ENCODE measurements at places on chromosomes 4 and X.

DNA sequence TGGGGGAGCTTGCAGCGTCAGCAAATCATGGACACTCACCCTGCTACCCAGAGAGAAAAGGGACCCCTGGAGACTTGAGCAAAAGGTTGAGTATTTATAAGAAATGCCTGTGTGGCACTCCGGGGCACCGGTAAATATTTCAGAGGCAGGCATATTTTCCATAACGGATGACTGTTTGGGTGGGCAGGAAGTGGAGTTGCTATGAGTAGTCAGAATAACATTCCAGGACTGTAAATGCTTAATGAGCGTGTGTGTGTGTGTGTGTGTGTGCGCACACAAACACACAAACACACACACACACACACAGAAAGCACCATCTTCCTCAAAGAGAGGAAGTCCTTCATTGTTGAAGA lies 74.6 kb downstream of the MXRA5 start:
- peak; percentile 43 for DNase-seq

DNA sequence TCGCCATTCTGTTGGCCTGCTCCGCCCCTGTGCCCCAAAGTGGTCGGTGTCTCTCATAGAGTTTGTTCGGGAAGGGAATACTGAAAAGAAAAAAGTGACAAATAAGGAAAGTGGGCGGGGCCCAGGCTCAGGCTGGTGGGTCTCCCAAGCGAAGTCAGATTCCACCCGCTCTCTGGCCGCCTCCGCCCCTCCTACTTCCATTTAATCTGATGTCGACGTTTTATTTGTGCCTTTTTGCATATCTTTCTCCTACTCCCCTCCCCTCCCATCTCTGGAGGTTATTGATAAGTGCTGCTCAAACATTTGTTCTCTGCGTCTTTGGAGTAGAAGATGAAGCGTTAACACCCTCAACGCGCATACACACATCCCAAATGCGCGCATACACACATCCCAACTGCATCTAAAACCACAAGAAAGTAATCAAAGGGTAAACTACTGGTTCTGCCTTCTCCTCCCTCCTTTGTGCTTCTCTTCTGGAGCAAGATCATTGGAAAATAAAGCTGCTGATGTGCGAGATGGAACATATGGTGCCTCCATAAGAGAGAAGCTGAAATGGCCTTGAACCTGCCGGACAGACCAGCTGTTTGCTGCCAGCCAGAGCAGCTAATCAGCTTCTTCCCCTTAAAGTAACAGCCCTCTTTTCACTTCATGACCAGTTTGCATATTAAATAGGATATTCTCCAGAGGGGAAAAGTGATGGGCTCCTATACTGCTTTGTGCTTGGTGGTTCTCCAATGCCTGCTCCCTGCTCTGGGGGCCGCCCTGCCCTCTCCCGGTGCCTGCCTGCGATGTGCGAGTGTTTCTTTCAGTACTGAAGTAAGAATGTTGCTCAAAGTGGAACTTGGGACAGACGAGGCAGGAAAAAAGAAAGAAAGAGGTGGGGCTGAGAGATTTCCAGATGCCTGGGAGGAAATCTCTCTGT lies 3.1 kb downstream of the MAMLD1 start:
- DNase-seq: peak; percentile 2

DNA sequence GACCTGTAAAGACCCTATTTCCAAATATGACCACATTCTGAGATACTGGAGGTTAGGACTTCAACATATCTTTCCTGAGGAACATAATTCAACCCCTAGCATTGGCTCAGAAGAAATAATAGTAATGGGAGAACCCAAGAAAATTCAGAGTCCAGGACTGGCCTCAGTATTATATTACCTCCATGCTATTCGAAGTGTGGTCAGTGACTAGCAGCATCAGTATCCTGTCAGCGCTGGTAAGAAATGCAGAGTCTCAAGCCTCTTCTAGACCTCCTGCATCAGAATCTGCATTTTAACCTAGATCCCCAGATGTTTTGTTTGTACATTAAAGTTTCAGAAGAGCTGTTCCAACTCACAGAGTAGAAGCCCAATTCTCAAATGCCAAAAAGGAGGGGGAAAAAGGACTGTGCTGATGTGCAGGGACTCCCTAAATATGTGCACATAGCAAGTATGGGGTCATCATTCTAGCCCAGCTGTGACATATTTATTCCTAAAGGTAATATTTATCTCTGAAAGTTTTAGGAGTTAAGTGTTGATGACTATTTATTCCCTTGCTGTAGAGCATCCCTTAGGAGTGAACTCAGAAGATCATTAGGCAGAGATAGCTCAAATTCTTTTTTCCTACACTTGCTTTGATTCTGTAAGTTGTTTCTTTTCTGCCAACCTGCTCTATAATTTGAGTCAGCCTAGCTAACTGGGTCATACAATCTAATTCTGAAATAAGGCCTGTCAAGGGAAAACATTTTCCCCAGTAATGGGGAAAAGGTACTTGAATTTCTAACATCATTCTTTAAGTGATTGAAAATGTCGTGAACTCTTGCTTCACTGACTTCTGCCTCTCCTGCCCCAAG lies 361.9 kb downstream of the ARHGAP24 start:
- no peak for DNase-seq

DNA sequence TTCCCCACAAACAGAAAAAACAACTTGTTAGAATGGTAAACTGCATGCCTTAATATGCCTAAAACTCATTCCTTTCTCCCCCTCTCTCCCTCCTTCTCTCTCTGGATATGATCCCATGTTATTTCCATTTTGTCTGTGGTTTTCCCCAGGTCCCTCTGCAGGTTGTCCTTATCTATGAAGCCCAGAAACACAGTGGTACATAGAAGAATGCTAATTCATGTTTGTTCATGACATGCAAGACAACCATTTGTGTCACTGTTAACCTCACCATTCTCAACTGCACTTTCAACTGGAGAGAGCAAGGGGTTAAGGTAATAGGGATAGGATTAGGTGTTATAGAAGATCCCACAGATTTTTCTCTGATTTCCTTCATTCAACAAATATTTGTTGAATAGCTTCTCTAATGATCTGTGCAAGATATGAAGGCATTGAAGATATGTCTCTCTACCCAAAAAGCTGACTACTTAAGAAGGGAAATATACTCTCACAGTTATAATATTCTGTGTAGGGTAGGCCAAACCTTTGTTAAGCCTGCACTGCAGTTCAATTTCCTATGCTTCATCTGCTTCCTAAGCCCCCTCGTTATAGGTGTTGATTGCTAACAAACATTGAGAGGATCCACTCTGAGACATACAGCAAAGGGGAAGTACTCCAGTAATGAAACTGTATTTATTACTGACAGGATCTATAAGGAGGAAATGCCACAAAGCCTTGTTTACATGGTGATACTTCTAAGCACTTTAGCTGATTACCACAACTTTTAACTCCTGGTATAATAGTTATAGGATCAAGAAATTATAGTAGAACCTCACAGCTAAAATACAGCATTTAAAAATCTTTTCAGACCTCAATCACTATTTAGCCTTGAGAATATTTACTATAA lies 96.1 kb downstream of the FRYL start:
- no peak for DNase-seq

GRCh38 chr4:143348233-143349077 lies 11.8 kb downstream of the GAB1 start:
- no peak for DNase-seq

DNA sequence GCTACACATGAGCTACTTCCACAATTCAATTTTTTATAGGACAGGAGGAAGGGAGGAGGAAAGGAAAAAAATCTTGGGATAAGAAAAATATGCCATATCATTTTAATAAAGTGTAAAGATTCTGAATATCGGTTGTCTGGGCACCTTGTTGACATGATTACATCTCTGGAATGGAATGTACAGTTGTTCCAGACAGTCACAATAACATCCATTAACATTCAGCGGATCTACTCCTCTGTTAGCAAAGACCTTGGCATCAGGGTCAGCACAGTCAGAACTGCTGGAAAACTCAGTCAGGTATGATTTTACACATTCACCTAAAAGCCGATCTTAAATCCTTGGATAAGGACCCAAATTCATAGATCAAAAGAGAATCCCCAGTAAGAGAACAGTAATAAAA lies 85.4 kb upstream of the ARMCX2 start:
- DNase-seq: no peak

- DNase-seq: no peak
Observed at GRCh38 chr4:1577822-1578217, 106.3 kb downstream of the FAM53A start.

DNA sequence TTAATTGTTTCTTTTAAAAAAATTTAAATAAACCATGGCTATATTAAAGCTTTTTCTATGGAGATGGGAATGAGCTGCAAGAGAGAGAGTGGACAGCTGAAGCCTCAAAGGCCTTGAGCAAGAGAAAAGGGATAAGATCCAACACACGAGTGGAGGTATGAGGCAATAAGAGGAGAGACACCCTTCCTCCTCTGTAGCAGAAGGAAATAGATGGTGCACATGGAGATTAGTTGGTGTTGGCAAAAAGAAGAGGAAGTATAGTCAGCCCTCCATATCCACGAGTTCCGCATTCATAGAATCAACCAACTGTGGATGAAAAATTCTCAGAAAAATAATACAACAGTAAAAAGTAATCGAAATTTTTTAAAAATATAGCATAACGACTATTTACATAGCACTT lies 3.2 kb downstream of the CXorf38 start:
- DNase-seq: no peak

- DNase-seq: no peak
Observed at GRCh38 chrX:56994375-56995270, 718 bp downstream of the SPIN3 start.

DNA sequence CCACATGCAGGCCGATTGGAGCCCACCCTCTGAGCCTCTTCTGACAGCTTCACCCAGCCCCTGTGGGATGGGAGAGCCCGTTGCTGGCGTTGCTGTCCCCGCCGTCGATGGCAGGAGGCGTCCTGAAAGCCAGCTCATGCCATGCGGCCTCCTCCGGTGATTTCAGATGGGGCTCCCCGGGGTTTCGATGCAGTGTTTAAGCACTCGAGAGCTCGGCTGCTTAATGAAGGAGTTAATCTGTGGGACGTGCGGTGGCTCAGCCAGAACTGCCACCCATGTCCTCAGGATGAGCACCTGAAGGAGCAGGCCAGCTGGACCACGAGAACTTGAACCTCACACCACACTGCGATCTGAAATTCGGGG lies 95.6 kb downstream of the SORCS2 start:
- no peak for DNase-seq

DNA sequence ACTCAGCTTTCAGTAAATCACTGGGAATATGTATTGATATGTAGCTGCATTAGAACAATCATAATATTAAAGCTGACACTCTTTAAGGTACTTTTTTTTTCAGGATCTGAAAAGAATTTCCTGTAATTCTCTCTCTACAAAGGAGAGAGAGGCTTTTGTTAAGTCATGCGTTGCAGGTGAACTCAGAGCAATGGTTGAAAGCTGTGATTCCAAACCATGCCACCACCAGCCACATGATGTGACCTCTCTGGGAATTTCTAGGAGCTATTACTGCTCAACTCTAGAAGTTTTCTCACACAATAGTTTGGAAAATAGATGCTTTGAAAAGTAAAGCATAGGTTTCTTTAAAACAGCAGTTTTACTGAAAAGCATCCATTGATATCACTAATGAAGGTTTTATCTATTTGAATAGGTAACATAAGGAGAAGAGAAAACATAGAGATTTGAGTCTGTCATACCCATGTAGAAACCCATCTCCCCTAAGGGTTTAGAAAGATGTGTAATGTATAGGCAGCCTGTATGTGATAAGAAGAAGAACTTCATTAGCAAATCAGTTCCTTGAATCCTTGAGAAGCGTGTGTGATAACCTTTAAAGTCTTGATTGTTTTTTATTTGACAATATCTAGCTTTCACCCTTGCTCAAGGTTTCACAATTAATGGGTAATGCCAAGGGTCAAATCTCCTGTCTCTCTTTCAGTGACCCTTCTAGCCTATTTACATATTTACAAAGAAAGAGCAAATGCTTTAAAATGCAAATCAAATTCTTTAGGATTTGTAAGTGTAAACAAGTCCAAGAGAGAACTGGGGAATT lies 161.0 kb upstream of the ANKRD50 start:
- no peak for DNase-seq

- no peak for DNase-seq
Observed at GRCh38 chrX:36568946-36569345, 439.2 kb upstream of the FAM47C start.

DNA sequence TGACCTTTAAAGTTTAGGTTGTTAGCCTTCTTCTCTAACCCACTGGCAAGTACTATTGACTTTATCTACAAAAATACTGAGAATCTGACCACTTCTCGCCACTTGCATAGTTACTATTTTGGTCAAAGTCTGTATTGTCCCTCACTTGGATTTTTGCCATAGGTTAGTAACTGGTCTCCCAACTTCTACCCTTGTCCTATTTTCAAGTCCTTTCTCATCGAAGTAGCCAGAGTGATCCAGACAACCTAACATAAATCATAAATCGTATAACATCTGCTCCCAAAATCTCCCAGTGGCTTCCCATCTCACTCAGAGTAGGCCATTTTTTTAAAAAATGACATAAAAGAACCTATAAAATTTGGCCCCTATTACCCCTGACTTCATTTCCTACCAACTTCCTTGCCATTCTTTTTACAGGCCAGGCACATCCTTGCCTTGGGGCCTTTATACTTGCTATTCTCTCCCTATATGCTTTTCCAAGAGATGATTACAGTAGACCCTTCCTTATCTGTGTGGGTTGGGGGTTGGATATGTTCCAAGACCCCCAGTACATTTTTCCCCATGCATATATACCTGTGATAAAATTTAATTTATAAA lies 29.0 kb downstream of the WDFY3 start:
- DNase-seq: no peak

- DNase-seq: peak; percentile 13
Observed at GRCh38 chr4:138405934-138406567, 163.9 kb upstream of the SLC7A11 start.

- no peak for DNase-seq
Observed at GRCh38 chr4:10226756-10227155, 110.2 kb upstream of the WDR1 start.

DNA sequence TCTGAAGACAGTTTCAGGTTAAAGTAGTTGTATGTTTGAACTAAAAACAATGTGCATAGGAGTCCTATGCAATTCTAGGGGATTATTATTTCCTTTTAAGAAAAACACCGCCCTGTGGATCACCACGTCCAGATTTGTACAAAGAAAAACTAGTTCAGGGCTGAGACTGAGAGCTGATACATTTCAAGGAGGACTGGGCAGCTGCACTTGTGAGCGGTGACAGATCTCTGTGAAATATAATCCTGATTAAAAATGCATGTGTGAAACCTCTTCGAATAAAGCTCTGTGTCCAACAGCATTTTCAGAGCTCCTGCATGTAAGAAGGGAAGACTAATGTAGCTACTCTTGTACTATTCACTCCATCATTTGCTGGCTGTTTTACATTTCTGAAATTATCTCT lies 365.8 kb upstream of the PITX2 start:
- DNase-seq: no peak

DNA sequence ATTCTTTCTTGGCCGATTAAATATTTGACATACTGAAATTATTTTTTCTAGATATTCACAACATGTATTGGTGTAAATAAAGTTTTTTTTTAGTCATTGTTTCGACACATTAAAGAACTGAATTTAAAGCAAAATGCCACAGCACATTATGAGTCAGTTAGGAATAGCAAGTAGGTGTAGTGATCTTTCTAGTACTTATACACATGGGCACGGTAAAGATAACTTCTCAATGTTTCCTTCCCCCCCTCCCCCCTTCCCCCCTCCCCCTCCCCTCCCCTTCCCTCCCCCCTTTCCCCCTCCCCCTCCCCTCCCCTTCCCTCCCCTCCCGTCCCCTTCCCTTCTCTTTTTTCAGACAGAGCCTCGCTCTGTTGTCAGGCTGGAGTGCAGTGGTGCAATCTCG lies 1269.9 kb downstream of the ADGRL3 start:
- no peak for DNase-seq

GRCh38 chrX:9339603-9340491 lies 125.0 kb upstream of the TBL1X start:
- DNase-seq: no peak

- DNase-seq: peak; percentile 84
Observed at GRCh38 chr4:39527296-39528060, at the start of gene UGDH. Gene UGDH, minus strand, starts transcription at chr4:39527439. Its CDS starts 5,927 bp downstream, at chr4:39521512.
